Fibroblast of pulmonary artery (primary cell): ENCODE measurements at places on chromosomes 6 and 20.

GRCh38 chr6:154134471-154135147 is 95.6 kb downstream of the OPRM1 start:
- no peak for DNase-seq

DNA sequence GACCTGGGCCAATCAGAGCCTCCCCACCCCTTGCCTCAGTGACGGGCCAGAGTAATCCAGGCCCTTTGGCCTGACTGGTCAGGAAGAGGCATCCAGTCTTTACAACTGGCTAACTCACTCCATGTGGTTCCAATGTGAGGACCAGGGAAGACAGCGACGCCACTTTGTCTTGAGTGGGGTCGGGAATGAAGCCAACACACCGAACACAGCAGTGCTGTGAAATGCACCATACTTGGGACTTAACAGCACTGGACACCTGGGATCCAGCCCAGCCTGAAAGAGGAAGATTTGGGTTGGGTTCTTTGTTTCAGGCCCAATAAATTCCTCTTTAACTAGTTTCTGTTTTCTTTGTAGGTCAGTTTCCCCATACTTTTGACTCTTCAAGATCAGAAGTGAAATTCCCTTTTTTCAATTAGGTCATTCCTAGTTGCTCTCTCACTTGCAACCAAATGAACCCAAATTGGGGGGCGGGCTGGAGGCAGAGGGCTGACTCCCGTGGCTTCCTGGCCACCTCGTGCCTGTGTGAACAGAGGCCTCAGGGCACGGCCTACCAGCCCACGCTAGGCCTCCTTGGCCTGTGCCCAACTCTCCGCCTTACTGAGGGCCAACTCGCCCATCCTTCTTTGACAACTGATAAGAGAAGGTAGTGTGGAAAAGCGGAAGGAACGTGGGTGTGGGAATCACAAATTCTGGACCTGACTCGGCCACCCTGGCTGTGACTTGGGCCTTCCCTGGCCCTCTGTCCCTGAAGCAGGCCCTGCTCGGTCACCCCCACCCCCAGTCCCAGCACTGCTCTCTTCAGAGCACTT is 17.1 kb downstream of the SULF2 start:
- peak; percentile 36 for DNase-seq

- DNase-seq = peak; percentile 4
These were observed 127.1 kb upstream of the AHI1 start for GRCh38 chr6:135624402-135625295.

- DNase-seq = no peak
These were observed 41.0 kb downstream of the WDR27 start for GRCh38 chr6:169660751-169661390.

DNA sequence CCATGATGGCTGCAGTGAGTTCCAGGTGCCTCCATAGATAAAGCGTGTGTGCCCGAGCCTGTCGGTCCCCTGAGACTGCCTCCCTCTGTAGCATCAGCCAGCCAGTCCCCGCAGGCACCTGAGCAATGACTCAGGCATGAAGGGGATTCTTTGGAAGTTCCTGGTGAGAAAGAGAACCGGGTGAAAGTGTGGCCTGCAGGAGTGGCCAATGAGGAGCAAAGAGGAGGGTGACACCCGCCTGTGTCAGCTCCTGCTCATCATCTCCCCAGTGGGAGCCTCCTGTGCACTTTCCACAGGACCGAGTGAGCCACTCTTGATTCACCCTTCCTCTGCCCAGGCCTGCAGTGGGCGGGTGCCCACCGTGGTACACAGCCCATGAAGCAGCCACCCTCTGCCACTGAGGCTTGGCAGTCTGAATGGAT is 71.2 kb upstream of the PTPN1 start:
- DNase-seq = no peak

GRCh38 chr6:132673376-132674094 is 14.6 kb upstream of the TAAR1 start:
- DNase-seq = no peak

- peak; percentile 66 for DNase-seq
These were observed 138.5 kb upstream of the SOX4 start for GRCh38 chr6:21455071-21455470.

GRCh38 chr6:160141001-160141726 is 19.5 kb downstream of the SLC22A1 start:
- peak; percentile 70 for DNase-seq

GRCh38 chr6:2770171-2770570 is 5.0 kb downstream of the WRNIP1 start:
- DNase-seq = no peak

GRCh38 chr6:170225852-170226417 is 64.9 kb downstream of the DLL1 start:
- no peak for DNase-seq

DNA sequence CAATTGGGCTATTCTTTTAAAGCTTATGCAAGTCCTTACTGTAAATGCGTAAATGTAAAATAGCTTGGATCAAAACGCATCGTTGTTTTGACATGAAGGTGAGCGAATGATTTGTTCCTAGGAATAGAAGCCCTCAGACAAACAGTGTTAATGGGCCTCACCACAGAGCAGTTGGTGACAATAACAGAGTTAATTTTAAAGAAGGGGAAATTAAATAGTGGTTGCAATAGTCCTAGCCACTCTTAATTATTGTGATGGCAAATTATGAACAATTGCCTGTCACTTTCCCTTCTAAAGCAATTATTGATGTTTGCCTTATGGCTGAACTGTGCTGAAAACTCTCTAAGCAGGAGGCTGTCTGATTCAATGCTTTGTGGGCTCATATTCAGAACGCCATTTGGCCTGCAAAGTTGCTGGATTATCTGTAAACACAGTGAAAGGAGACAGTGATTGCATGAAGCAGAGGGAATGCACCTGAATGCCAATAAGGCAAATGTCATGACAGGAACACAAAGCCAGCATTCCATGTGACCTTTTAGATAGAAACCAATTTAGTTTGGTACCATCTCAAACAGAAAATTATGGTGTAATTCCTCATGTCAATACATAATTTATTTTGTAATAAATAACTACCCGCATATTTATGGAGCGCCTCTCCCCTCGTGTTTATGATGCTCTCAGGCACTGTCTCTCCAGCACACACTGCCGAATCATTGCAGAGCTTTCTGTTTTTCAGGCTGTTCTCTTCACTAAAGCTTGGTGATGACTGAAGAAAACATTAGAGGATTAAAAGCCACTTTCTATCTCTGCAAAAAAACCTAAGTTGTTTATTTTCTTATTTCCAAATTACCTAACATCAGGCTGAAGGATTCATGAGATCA is 387.5 kb downstream of the HACE1 start:
- DNase-seq = no peak

GRCh38 chr6:89310929-89311328 is 4.2 kb downstream of the GABRR2 start:
- DNase-seq = no peak

DNA sequence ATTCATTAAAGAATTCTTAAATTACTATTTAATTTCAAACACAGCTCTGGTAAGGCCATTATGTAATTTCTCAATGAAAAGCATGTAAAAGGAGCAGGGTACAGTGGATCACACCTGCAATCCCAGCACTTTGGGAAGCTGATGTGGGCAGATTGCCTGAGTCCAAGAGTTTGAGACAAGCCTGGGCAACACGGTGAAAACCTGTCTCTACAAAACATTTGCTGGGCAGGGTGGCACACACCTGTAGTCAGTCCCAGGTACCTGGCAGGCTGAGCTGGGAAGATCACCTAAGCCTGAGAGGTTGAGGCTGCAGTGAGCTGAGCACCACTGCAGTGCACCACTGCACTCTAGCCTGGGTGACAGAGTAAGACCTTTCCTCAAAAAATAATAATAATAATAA is 37.4 kb downstream of the MDN1 start:
- DNase-seq = no peak

DNA sequence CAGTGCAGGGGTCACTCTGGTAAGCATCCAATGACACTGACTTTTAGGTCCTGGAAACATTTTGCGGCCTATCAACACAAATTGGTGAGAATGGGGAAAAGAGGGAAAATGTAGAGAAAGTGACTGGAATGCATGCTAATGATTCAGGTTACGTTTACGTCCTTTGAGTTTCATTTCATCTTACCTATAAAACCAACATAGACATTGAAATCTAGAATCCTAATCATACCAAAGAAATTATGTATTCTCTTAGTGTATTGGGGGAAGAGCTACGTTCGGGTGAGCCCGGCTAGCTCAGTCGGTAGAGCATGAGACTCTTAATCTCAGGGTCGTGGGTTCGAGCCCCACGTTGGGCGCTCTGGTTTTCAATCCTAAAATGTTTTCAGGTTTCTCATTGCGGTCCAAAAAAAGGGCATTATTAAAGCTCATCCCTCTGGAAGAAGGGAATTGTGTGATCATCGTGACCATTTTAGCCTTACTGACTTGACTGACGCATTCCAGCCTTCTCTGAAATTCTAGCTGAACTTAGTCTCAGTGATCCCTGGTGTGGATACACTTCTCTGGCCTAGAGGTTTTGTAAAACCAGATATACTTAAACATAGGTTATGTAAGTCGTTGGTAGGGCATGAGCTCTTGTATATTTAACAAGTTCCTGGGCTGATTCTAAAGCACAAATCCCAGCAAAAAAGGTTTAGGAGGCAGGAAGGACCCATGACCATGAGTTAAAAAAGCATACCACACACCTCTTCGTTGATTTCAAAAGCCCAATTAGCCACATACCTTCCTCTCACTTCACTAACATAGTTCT is 18.3 kb downstream of the HMGN4 start:
- peak; percentile 85 for DNase-seq

GRCh38 chr6:16493112-16493511 is 254.7 kb downstream of the GMPR start:
- DNase-seq = no peak

- peak; percentile 68 for DNase-seq
These were observed 17.9 kb downstream of the RPF2 start for GRCh38 chr6:110999634-111000270.

GRCh38 chr6:99993533-99994251 is at the start of gene MCHR2:
Gene MCHR2 (minus strand): TSS chr6:99994223. CDS start chr6:99956147, 38,076 bp downstream.
- DNase-seq = no peak

- peak; percentile 93 for DNase-seq
These were observed 39.7 kb downstream of the AGPAT4 start for GRCh38 chr6:161233986-161234661.

DNA sequence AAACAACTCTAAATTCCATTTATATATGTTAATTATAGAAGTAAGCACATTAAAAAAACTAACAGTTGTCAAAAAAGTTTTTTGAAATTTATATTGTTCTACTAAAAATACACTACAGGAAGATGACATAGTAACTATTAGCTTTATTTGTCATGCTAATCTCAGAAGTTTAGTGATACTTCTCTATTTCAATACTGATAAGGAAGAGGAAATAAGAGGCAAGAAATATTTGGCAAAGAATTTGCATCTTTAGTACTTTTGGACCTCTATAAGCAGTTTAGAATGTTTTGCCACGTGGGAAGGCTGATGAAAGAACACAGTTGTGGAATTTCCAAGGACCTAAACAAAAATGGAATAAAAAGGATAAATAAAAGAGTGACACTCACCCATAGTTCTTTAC is 12.6 kb downstream of the IFNGR1 start:
- DNase-seq = no peak

GRCh38 chr6:158834675-158835385 is 15.7 kb upstream of the EZR start:
- DNase-seq = no peak

DNA sequence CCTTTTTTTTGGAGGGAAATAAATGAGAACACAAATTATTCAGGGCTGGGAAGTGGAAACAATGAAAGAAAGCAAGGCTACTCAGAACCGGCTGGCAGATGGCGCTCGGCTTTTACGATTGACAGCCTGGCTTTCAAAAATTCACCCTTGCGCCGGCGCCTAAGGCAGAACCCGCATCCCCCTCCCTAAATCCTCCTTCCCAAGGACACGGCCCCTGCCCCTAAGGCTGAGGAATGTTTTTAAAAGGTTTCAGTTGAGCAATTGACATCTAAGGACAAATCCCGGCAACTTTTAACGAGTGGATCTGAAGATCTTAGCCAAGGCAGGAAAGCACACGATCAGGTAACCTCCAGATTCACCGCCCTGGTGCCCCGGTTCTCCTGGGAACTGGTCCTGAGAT is 16.3 kb downstream of the GNAS start:
- no peak for DNase-seq

- DNase-seq = peak; percentile 96
These were observed 5.5 kb downstream of the UBR2 start for GRCh38 chr6:42569102-42570028.
